ENCODE measurements at places on chromosomes 2 and 18.
A peak's percentile ranks its signal among the peaks of the same experiment; 100 is the strongest.

GRCh38 chr2:219402665-219403515, 15.2 kb upstream of the DNPEP start:
- DNase-seq = peak; percentile 69

DNA sequence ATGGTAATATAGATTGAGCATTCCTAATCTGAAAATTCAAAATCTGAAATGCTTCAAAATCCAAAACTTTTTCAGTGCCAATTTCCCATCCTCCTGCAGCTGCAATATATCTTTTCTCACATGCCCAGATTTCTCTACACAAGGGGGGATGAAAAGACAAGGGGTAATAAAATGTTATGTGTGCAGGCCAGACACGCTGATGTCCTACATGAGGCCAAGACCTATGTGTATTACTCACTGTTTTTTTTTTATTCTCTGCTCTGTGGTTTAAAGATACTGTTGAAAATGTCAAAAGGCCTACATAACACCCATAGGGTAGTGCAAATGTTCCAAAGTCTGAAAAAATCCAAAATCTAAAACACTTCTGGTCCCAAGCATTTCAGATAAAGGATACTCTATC, 41.2 kb upstream of the CWC22 start:
- DNase-seq = peak; percentile 24

DNA sequence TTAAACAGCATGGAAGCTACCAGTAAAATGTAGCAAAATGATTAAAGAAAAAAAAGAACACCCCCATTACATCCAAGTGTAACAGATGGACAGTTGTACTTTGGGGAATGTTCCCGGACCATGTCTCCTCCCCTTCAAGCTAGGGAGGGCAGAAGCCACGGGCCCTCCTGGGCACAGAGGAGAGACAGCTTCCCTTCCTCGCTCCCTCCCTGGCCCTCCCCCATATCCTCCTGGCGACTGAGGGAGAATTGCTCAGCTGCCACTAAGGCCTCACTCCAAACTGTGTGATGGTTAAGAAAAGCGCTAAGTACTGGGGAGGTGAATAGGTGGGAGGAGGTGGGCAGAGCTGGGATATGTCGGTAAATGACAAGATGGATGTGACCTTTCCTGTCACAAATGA, 358.0 kb downstream of the HRH4 start:
- no peak for DNase-seq

DNA sequence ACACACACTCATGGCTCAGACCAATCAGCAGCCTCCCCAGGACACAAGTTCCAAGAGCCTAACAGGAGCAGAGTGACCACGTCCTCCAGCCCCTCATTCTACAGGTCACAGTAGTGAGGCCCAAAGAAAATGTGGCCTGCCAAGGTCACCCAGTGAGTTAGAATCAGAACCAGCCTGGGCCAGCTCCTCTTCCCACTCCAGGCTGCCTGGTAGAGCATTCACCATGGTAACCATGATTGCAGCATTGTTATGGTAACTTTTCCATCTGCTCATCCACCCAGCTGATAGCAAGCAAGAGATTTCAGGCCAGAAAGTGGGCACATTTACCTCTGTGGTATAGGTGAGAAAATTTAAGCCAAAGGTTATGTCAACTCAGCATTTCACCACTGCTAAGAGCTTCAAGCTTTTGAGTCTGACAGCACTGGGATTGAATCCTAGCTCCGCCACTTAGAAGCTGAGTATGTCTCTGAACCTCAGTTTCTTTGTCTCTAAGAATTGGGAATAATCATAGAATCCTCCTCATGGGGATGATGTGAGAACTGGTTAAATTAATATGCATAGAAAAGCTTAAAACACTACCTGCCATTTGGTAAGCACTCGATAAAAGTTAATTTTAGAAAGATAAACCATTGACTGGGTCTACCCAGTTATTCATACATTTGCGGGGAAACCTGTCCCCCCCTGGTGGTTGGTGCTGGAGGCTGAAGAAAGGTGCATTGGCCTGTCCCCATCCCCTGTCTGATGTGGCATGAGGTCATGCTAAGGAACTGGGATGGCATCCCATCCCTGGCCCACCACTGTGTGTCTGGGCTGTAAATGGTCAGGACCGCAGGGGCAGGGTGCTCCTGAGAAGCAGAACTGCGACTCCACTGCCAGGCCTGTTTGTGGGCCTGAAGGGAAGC, 181.5 kb downstream of the KLHL29 start:
- DNase-seq = no peak

DNA sequence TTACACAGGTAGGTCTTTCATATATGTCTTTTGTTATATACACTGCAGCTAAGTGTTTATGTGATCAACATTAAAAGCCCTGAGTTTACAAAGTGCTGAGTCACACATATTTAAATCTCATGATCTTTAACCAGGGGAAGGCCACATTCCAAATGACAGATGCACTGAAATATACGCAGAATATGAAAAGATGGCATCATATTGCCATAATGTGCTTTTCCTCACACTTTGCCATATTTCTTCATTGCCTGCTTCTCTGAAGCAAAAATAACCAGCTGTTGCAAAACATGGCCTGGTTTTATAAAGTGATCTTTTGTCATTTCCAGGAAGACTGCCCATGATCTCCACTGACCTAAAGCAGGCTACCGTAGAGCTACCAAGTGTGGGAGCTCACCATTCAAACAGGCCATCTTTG, 93.5 kb upstream of the MAPRE2 start:
- peak; percentile 46 for DNase-seq

DNA sequence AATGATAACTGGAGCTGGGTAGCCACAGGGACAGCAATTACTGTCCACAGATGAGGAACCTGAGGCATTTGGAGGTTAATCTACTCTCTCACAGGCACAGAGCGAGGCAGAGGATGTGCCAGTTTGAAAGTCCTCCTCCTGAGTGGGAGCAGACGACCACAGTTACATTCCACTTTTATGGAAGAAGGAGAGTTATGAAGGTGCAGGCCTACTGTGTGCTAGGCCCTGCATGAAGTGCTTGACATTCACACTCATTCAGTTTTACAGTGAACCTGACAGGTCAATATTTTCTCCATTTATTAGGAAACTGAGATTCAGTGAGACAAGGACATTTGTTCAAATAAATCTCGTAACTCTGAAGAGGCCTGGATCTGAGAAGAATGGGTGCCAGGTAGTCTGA, 142.0 kb downstream of the TDRD15 start:
- no peak for DNase-seq

GRCh38 chr2:200449149-200449548, 60.7 kb downstream of the KCTD18 start:
- no peak for DNase-seq

DNA sequence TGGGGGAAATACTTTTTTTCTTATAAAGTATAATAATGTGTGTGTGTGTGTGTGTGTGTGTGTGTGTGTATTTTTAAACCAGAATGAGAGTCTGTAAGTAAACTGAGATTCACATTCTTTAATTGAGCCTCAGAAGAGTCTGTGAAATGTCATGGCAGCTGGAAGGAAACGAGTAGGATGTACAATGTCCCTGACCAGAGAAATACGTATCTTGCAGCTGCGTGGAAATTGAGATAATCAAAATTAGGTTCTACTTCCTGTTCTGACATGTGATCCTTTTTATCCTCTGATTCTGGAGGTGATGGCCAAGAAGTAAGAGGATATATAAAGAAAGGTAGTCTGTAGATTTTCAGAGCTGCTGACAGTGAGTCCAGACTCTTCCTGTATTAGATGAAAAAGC, 50.0 kb downstream of the SH3RF3 start:
- DNase-seq = no peak

GRCh38 chr18:42330296-42330695, 375.3 kb downstream of the PIK3C3 start:
- no peak for DNase-seq

DNA sequence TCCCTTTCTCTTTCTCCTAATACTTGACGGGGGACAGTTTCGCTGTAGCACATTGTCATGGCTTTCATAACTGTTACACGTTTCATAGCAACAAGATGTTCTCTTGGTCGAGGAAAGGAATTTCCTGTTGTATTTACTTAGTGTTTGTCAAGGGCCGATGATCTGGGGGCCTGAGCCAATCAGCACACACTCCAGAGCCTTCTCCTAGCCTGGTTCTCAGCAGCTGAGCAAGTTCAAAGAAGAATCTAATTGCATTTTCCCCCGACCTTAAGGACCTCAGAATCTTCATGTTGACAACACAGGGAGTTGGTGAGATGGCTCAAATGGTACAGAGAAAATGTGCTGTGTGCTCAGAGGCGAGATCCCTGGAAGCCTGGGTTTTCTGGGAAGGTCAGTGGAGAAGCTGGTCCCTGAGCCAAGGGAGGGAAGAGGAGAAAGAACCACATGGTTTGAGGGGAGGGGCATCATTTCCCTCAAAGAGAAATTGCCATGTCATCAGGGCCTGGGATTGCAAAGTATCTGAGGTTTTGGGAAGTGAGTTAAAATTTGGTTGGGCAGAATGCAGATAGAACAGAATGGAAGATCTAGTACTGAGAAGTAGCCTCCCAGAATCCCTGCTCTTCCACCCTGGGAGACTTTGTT, 76.9 kb upstream of the AGAP1 start:
- DNase-seq = peak; percentile 83

- DNase-seq = no peak
Measured at GRCh38 chr18:24317370-24317769, 80.3 kb downstream of the OSBPL1A start.
